ENCODE measurements at places on chromosomes 2 and 18.
A peak's percentile ranks its signal among the peaks of the same experiment; 100 is the strongest.

GRCh38 chr2:30661173-30662107, 145.8 kb downstream of the CAPN13 start:
- no peak for DNase-seq

- DNase-seq: no peak
These were observed 113.6 kb upstream of the FAM98A start for GRCh38 chr2:33712674-33713073.

DNA sequence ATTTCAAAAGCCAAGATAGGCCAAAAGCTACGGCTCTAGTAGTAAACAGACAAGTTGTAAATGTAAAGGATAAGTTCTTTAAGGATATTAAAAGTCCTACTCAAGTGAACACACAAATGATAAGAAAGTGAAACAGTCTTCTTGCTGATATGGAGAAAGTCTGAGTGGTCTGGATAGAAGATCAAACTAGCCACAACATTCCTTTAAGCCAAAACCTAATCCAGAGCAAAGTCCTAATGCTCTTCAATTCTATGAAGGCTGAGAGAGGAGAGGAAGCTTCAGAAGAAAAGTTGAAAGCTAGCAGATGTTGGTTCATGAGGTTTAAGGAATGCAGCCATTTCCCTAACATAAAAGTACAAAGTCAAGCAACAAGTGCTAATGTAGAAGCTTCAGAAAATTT, 111.7 kb upstream of the ZEB2 start:
- no peak for DNase-seq

DNA sequence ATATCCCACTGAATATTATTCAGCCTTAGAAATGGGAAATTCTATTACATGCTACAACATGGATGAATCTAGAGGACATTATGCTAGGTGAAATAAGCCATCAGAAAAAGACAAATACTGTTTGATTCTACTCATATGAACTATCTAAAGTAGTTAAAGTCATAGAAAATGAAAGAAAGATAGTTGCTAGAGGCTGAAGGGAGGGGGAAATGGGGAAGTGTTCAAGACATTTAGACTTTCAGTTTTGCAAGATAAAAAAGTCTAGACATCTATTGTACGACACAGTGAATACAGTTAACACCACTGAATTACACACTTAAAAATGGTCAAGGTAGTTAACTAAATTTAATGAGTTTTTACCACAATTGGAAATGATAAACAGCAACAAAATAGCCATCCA, 835.9 kb upstream of the CHAC2 start:
- no peak for DNase-seq

DNA sequence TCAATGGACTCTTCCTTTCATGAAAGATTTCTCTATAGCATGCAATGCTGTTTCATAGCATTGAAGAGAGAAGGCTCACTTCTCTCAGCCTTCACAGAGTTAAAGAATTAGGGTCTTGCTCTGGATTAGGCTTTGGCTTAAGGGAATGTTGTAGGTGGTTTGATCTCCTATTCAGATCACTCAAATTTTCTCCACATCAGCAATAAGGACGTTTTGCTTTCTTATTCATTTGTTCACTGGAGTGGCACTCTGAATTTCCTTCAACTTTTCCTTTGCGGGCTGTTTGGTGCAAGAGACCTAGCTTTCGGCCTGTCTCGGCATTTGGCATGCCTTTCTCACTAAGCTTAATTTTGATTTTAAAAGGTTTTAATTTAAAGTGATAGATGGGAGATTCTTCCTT, 131.6 kb downstream of the RBMS1 start:
- no peak for DNase-seq

GRCh38 chr2:27102329-27102728, 15.8 kb downstream of the KHK start:
- DNase-seq: no peak

- no peak for DNase-seq
These were observed 75.6 kb upstream of the STAM2 start for GRCh38 chr2:152251211-152251610.

DNA sequence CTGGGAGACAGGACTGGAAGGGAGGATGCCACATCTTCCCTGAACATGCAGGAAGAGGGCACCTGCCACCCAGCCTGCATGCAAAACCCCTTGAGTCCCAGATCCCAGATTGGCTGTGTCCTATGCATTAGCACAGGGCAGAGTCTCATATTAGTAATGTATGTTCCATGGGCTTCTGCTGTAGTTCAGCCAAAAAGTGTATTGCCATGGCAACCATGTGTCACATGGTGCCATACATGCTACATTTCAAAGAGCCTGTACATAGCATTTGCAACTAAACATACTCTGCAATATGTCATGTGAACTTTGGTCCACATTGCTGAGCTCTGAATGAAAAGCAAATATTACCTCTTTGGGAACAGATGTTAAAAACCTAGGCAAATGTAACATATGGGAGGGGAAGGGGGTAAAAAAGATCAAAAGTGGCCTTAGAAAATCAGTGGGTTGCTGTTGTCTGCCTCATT, 78.4 kb downstream of the DPP4 start:
- no peak for DNase-seq

DNA sequence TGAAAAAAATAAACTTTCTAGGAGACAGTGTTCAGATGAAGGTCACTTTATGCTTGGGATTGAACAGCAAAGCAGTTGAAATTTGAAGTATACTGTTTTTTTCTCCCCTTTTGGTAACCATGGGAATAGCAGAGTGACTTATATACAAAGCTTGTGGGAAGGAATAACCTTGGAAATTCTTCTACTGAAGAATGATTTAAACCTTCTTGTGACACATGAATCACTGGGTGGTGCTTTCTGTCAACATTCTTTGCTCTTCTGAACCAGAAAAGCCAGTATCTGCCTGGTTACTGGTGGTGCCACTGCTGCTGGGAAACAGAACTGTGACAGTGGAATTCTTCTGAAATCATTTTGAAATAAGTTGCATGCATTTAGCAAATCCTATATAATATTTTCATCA, 39.4 kb upstream of the RND3 start:
- DNase-seq: no peak

DNA sequence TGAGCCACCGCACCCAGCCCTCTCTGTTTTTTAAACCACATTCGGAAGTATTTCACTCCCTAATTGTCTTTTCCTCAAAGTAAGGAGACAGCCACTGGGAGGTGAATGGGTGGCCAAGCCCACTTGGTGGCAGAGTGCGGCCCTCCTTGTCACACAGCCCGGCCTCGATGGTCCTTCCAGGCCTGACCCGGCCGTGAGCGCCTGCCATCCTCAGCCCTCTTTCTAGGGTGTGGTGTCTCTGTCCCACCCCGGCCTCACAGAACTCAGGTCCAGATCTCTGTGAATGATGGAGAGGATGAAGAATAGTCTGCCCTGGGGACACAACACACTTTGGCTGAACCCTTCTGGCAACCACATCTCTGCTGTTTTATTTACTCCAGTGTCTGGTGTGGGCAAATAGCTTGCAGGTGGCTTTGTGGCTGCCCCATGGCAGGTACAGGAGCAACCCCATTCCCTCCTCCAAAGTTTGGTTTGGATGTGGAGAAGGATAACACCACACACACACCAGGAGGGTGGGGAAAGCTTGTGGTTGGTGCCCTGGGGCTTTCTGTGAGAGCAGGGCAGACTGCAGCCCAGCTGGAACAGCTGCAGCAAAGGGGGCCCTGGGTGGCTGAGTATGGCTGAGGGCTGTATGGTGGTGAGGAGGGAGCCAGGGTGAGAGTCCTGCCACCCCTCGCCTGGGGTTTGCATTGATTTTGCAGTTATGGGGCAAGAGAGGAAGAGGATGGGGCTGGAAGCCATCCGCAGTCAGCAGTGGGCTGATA, 88.6 kb downstream of the FAM168B start:
- DNase-seq: no peak

GRCh38 chr18:68778280-68778886, 19.5 kb upstream of the CCDC102B start:
- DNase-seq: no peak

DNA sequence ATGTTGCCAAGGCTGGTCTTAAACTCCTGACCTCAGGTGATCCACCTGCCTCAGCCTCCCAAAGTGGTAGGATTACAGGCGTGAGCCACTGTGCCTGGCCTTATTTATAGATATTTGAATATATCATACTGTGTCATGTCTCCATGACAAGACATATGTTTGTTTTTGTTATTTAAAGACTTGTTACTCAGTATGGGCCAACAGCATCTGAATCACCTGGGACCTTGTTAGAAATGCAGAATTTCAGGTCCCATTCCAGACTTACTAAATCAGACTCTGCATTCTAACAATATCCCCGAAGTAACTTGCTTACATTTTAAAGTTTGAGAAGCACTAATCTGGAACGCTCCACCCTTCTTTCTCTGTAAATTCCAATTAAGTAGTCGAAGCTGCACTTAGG, 33.2 kb downstream of the RPE start:
- no peak for DNase-seq

- DNase-seq: no peak
These were observed 179.2 kb upstream of the PXDN start for GRCh38 chr2:1923541-1923940.

- DNase-seq: no peak
These were observed 279.8 kb downstream of the CELF4 start for GRCh38 chr18:37285825-37286224.

DNA sequence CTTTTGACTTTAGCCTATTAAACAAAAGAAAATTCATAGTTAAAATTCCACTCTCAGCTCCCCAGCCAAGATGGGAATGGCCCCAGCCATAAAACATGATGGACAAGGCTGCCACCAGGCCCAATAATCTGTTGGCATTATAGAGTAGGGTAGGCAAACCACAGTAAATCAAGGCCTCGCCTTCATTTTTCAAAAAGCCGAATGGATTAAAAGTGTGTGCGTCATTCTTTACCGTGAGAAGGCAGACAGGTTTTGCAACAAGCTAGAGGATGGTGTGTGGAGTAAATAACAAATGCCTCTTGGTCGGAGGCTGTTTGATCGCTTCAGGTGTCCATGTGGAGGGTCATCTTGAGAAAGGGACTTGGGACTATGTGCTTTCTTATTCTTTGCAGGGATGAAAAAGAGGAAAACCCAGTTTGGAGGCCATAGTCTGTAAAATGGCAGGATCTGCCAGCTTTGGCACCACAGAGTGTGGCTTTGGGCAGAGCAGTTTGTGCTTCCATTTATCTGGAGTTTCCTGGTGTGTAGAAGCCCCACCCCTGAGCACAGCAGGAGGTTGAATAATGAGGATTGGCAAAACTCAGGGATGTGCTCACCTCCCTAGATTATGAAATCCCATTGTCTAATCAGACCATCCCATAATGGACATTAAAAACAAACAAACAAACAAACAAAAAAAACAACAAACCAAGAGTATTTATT, 57.1 kb upstream of the ITGB6 start:
- DNase-seq: no peak

DNA sequence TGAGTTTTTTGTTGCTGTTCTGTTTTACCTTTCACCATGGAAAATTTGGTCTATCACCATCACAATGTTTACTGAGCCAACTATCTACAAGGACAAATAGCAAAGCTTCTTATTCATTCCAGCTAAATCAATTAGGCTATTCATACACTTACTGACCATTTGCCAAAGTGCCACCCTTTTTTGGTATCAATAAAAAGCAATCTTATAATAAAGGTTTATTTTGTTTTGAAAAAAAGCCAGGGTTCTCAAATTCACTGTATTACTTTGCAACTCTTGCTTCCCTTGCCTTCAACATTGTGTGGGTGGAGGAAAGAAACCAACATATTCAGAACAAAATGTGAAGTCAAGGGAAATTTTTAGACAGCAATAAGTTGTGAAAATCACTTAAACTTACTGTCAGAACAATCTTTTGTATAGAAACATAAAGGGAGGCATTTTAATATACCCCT, 15.3 kb downstream of the PELI1 start:
- DNase-seq: no peak

GRCh38 chr2:223832241-223832903, 5.0 kb downstream of the AP1S3 start:
- DNase-seq: no peak

DNA sequence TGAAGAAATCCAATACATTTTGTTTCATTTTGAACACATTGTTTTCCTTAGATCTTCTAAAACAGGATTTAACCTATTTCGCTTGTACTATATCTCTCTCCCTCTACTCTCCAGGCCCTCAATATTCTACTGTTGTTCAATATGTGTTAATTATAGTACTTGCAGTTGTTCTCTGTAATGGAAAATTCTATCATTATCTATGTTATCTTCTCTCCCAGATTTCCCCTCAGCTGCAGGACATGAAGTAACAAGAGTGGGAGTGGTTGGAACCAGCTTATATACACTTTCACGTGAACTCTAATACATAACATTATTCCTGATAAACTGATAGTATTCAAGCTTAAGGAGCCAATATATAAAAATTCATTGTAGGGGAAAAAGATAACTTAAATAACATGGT, 7.0 kb upstream of the STRN start:
- DNase-seq: no peak

DNA sequence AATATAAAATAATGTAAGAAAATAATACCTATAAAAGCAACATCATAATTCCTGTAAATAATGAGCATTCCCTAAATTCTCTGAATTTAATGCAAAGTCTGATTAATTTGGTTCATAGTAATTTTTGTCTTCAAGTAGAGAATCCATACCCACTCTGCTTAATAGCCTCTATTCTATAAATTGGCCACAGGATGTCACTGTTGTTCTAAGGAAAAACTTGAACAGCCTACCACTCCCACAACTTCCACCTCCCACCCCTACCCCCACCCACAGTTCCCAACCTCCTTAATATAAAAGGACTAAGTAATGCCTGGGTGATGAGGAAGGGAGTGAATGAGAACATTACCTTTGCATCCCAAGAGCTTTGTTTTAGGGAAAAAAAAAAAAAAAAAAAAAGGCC, 27.2 kb upstream of the BBS5 start:
- peak; percentile 19 for DNase-seq

Data from NCI-H1930 (cell line).